ENCODE measurements at places on chromosomes 5 and 9. TPM values are rescaled to one million over a fixed set of nuclear protein-coding genes. Genes with fewer than 3 reads are reported as not detected.

The FOXD4L3 gene
- 0.17 TPM for polyA plus RNA-seq

The ORM2 gene
- 1.7 TPM for polyA plus RNA-seq

The EQTN gene
- 0.60 TPM for polyA plus RNA-seq

The PCDHGA6 gene
- 5.9 TPM for polyA plus RNA-seq

The GPR150 gene
- not detected for polyA plus RNA-seq

All from left lung (tissue), 14 donors.